ENCODE measurements at places on chromosomes 1 and 21. TPM values are rescaled to one million over a fixed set of nuclear protein-coding genes. Genes with fewer than 3 reads are reported as not detected.
A peak's percentile ranks its signal among the peaks of the same experiment; 100 is the strongest.

DNA sequence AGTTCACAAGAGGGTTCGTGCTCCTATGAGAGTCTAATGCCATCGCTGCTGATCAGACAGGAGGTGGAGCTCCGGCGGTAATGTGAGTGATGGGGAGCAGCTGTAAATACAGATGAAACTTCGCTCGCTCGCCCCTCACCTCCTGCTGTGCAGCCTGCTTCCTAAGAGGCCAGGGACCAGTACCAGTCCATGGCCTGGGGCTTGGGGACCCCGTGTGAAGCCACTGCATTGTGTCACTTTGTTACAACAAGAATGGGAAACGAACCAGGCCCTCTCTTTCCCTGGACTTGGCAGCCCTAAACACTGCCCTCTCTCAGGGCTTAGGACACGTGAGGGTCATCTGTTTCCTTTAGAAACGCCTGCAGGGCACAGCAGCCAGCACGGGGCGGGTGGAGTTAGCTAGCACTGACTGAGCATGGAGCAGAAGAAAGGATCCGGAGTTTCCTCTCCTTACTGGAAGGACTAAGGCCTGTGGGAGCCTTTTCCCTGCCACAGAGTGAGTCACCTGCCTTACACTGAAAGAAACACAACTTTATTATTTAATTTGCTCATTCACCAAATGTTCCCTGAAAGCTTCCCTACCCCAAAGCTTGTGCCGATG, 185.2 kb upstream of the TMEM51 start:
- DNase-seq: peak; percentile 62

- no peak for DNase-seq
These were observed 8.4 kb upstream of the SPATA1 start for GRCh38 chr1:84497631-84498275.

DNA sequence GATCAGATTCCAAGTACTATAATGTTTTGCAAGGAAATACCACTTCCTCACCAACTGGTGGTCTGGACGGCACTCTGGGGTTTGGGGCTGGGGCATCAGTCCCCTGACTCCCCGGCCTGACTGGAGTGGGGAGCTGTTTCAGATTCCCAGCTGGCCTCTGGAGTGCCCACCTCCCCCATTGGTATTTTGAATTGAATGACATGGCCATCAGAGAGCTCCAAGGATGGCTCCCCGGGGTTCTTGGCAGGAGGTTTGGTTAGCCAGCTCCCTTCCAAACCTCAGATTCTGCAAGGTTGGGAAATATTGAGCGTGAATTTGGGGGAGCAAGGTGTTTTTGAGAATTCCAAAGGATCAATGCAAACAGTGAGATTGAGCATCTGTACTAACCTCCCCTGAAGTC, 2.2 kb upstream of the INAVA start:
- peak; percentile 34 for DNase-seq

DNA sequence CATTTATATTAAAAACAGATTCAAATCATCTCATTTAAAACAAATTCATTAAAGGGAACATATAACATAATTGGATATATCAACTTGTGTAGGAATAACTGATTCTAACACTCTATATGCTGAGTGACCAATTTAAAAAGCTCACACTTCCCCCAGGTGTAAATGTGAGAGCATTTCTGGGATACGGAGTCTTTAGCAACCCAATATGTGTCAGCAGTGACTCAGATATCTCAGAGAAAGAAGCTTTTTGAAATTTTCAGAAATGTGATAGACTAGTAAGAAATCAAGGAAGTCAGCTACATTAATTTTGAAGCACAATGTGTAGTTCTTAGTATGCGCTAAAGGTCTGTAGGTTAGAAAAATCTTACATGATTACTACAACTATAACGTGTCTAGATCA, 87.9 kb upstream of the SERTAD4 start:
- DNase-seq: no peak

GRCh38 chr1:98704971-98705370, 43.5 kb downstream of the SNX7 start:
- DNase-seq: no peak

DNA sequence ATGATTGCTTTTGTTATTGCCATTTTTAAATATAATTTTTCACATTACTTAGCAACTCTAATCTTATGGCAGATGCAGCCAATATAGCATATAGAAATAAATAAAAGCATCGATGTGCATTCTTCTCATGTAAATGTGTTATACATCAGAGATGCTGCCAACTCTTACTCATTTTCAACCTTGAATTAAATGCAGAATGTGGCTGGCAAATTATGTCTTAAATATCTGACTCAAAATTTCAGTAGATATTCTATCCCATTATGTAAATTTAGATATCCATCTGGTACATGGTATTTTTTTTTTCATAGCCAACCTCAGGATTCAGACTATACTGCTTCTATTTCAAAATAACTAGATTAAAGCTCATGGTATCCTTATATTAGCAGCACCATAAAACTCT, 916.7 kb upstream of the TMPRSS15 start:
- DNase-seq: no peak

DNA sequence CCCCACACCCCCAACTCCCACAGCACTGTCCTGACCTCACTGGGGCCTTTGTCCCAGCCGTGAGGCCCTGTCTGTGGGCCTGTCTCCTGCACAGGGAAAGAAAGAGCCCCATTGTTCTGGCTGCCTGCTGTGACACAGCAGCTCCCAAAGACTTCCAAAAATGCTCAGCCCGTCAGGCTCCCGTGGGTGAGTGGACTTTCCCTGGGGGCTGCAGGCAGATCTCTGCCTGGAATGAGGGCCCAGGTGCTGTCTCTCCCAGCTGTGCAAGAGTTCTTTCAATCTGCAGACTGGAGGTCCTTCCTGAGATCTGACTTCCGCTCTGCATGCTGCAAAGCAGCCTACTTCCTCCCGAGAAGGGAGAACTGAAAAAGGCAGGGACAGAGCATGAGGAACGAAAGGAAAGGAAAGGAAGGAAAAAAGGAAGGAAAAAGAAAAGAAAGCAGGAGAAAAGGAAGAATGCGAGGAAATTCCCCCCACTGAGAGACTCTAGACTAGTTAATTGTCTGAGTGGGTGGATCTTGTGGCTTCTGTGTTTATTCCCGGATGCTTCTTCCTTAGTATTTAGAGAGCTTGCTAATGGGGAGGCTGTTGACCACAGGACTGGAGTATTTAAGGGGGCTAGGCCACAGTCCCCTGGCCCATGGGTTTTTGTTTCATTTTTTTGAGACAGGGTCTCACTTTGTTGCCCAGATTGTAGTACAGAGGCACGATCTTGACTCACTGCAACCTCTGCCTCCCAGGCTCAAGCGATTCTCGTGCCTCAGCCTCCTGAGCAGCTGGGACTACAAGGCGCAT, 15.0 kb downstream of the NES start:
- DNase-seq: no peak

- DNase-seq: peak; percentile 58
These were observed 14.2 kb downstream of the UTP11 start for GRCh38 chr1:38026592-38027200.

TRAF3IP3 gene
- total RNA-seq: not detected

C1QTNF12 gene
- total RNA-seq: 11.8 TPM

TMED5 gene
- 45.6 TPM for total RNA-seq

SYNC gene
- 2.1 TPM for total RNA-seq

PRSS38 gene
- total RNA-seq: not detected

RGS16 gene
- total RNA-seq: 0.25 TPM

Measured in PC-9 (cell line).